Stimulated activated CD8-positive, alpha-beta memory T cell treated with anti-CD3 and anti-CD28 coated beads, Interleukin-7, amount 100 ng/mL, for 1 hour (primary cell): ENCODE measurements at places on chromosomes 3 and 15.

DNA sequence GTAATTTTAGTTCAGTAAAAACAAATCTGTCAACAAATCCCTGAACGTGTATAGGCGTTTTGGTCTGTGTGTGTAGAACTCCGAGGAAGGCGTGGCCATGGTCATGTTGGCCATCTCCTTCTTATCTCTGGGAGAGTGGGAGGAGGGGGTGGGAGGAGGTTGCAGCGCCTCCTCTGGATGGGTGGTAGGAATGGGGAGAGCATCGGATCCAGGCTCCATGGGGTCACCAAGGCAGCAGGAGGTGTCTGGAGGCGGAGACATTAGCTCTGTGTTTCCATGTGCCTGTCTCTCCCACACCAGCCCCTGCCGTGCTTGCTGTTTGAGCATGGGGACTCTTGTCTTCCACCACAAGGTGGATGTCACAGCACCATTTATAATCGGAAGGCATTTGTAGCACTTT is 34.5 kb upstream of the TRPM1 start:
- no peak for DNase-seq

- DNase-seq = no peak
These were observed 447.0 kb upstream of the NECTIN3 start for GRCh38 chr3:110624576-110624975.

DNA sequence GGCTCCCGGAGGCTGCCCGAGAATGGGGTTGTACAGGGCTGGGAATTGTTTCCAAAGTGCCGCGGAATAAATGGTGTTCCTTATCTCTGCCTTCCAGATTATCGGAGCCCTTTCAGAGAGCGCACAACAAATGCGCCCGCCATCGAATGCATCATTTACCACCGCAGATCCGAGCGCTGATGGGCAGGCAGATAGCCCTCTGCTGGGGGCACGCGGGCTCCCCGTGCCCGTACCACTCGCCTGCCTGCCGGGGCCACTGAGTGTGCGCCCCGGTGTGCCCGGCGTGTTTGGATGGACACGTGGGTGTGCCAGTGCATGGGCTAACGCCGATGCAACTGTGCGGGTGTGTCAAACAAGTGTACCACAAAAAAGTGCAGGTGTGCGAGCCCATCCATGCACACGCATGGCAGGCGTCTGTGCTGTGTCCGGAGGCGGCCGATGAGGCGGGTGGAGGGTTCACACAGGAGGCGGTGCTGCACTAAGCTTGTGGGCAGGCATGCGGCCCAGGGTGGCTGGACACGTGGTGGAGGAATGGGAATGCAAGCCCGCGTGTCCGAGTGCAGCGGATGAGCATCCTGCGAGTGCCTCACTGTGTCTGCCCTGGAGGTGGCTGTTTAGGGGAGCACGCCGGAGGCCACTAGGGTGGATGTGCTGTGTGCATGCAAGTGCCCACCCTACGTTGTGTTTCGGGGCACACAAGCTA is 3.8 kb upstream of the GATA2 start:
- DNase-seq = no peak

- no peak for DNase-seq
These were observed 842 bp upstream of the U2SURP start for GRCh38 chr3:143000528-143000927.

- DNase-seq = no peak
These were observed 138.9 kb downstream of the DUT start for GRCh38 chr15:48470096-48470495.

GRCh38 chr3:160564258-160564911 is 986 bp downstream of the KPNA4 start:
- DNase-seq = no peak

- no peak for DNase-seq
These were observed 74.5 kb downstream of the TMEM108 start for GRCh38 chr3:133112666-133113065.

- no peak for DNase-seq
These were observed 210.6 kb upstream of the GADL1 start for GRCh38 chr3:31105011-31105410.

DNA sequence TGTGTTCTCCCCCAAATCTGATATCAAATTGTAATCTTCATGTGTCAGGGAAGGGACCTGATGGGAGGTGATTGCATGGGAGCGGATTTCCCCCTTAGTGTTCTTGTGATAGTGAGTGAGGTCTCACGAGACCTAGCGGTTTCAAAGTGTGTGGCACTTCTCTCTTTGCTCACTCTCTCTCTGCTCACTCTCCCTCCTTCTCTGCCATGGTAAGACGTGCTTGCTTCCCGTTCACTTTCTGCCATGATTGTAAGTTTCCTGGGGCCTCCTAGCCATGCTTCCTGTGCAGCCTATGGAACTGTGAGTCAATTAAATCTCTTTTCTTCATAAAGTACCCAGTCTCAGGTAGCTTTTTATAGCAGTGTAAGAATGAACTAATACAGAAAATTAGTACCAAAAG is 30.6 kb upstream of the OR5H6 start:
- DNase-seq = no peak

DNA sequence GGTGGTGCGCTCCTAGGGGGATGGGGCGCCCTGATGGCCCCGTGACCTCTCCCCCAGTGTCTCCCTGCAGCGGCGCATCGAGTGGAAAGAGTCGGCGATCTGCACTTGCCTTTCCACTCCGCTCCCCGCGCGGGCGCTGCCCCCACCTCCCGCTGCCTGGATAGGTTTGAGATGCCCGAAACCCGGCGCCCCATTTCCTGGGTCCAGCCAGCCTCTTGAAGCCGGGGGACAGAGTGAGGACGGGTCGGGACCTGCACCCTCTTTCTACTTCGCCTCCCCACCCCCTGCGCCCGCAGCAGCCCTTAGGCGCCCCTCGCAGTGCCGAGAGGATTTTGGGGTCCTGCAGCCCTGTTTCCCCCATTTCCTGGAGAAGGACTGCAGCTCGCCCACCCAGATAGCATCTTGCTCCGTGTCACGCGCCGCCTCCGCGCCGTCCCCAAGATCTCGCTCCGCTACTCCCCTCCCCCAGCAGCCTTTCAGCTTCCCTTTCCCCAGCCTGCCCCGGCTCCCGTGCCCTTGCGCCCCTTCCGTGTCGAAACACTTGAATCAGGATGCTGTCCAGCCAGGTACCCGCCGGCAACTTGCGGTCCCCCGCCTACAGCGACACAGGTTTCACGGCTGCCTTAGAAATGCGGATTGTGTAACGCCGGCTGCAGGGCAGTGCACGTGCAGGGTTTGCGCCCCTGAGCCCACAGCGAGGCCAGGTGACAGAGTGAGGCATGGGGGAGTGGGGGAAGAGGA is 519 bp downstream of the ABHD6 start:
- peak; percentile 19 for DNase-seq

GRCh38 chr3:6120786-6121185 is 740.1 kb upstream of the GRM7 start:
- DNase-seq = no peak

DNA sequence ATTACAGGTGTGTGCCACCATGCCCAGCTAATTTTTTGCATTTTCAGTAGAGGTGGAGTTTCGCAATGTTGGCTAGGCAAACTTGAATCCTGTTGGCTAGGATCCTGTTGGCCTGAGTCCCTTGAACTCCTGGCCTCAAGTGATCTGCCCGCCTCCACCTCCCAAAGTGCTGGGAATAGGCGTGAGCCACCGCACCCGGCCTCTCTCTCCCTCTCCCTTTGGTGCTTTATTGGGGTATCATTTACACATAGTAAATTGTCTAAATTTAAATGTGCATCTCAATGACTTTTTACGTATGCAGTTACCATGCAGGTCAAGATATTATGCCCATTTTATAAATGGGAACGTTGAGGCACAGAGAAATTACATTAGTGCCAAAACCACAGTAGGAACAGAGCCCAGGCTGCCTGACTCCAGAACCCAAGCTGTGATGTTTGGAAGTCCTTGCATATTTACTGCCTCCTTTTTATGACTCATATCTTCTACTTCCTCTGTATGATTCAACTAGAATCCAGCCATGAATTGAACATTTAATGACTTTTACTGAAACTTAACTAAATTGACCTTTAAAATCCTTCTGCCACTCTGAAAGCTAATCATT is 34.0 kb upstream of the RPP14 start:
- DNase-seq = no peak
